ENCODE measurements at places on chromosomes 4 and X.

DNA sequence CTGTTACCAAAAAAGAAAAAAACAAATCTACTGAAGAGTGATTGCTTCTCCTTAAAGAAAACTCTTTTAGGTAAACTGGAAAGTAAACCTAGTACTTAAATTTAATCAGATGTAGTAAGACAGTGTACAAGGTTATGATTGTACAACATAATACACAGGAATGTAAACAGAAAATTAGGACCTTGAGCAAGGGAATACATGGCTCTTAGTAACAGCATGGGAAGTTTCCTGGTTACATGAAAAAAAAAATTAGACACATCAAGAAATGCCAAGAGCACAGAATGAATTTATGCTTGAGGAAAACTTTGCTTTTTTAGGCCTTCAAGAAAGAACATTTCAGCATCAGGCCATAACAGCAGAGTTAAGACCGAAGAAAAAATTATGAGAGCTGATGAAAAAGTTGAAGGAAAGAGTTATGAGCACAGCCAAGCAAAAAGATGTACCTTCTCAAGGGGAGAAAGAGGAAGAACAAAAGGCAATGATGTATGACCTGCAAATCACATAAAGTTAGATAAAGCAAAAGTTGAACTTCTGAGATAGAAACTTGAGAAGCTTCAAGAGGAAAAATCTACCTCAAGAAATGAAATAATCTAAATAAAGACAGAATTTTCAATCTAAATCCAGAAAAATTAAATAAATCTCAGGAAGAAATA, 311.6 kb downstream of the GALNTL6 start:
- no peak for DNase-seq

DNA sequence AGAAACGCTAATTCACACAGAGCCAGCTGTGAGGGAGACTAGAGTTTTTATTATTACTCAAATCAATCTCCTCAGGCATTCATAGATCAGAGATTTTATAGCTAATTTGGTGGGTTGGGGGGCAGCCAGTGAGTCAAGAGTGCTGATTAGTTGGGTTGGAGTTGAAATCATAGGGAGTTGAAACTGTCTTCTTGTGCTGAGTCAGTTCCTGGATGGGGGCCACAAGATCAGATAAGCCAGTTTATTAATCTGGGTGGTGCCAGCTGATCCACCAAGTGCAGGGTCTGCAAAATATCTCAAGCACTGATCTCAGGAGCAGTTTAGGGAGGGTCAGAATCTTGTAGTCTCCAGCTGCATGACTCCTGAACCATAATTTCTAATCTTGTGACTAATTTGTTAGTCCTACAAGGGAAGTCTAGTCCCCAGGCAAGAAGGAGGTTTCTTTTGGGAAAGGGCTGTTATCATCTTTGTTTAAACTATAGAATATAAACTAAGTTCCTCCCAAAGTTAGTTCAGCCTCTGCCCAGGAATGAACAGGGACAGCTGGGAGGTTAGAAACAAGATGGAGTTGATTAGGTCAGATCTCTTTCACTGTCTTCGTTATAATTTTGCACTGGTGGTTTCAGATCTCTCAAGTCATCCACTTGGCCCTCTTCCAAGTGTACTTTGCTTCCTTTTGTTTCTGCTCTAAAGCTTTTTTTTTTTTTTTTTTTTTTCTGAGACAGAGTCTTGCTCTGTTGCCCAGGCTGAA, 5.4 kb upstream of the NAA11 start:
- peak; percentile 63 for DNase-seq

- peak; percentile 58 for DNase-seq
Observed at GRCh38 chr4:173025131-173025530, 143.5 kb upstream of the GALNT7 start.

GRCh38 chrX:5307416-5307815, 921.3 kb downstream of the NLGN4X start:
- no peak for DNase-seq

GRCh38 chr4:31620476-31620875, 900.3 kb downstream of the PCDH7 start:
- DNase-seq = no peak

GRCh38 chrX:9438933-9439494, 25.8 kb upstream of the TBL1X start:
- no peak for DNase-seq

- no peak for DNase-seq
Observed at GRCh38 chrX:111322231-111322855, 52.1 kb upstream of the CAPN6 start.

All from MM.1S (cell line).